ENCODE measurements at places on chromosomes 1 and 21.

DNA sequence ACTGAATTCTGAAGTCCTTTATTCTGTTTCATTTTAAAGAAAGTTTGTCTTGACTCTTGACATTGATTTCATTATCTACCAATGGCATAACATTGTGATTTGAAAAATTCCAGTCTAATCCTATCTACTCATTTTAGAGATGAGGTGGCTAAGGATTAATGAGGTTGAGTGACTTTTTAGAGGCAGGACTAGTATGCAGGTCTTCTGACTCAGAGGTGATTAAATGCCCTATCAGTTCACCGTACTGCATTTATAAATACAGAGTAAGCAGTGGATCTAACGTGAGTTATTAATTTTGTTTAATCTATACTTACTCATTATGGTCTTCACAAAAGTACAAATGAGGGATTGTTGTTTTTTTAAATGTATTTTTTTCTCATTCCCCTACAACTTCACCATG, 277.6 kb downstream of the PTBP2 start:
- DNase-seq, result no peak

- no peak for DNase-seq
Measured at GRCh38 chr21:43467785-43468184, 40.9 kb upstream of the SIK1 start.

- DNase-seq, result no peak
Measured at GRCh38 chr1:159964144-159964543, 10.1 kb upstream of the SLAMF9 start.

DNA sequence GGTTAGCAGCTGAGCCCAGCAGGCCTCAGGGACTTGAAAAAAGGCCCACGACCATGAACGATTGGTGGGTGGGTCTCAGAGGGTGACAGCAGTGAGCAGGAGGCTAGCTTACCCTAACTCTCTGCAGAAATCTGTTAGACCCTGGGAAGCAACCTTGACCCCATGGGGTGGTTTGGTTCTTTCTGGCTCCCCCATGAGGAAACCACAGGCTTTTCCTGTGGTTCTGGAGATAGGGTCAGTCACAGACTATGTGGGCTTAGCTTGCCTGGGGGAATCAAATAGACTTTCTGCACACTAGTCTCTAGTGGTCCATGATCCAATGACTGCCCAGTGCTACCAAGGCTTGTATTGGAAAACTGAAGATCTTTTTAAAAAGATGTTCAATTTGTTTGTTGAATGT, 118.1 kb downstream of the PLXNA2 start:
- DNase-seq, result no peak

GRCh38 chr1:220767312-220768125, 19.2 kb upstream of the MTARC1 start:
- no peak for DNase-seq

- DNase-seq, result no peak
Measured at GRCh38 chr1:55718758-55719671, 503.9 kb upstream of the USP24 start.

DNA sequence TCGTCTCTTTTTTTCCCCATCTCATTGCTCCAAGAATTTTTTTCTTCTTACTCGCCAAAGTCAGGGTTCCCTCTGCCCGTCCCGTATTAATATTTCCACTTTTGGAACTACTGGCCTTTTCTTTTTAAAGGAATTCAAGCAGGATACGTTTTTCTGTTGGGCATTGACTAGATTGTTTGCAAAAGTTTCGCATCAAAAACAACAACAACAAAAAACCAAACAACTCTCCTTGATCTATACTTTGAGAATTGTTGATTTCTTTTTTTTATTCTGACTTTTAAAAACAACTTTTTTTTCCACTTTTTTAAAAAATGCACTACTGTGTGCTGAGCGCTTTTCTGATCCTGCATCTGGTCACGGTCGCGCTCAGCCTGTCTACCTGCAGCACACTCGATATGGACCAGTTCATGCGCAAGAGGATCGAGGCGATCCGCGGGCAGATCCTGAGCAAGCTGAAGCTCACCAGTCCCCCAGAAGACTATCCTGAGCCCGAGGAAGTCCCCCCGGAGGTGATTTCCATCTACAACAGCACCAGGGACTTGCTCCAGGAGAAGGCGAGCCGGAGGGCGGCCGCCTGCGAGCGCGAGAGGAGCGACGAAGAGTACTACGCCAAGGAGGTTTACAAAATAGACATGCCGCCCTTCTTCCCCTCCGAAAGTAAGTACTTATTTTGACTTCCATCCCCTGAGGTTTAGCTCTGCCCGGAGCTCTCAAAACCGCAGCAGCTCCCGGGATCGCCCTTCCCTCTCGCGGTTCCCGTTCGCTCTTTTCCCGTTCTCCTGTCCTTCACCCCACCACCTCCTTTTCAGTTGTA, 1.5 kb downstream of the TGFB2 start:
- no peak for DNase-seq

DNA sequence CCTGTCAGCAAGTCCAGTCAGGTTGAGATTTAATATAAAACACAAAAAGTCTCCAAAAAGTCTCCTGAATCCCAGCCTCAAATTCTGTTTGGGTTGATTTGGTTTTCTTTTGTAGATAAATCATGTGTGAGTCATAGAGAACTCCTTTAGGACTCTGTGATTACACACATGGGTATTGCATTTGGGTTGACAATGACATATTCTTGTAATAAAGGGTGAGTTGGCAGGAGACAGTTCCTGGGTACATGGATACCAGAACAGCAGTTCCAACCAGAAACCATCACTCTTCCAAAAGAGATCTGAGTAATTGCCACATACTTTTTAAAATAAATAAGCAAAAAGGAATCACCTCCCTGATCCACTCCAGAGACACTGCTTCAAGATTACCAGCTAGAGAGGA, 8.9 kb downstream of the CR2 start:
- no peak for DNase-seq

DNA sequence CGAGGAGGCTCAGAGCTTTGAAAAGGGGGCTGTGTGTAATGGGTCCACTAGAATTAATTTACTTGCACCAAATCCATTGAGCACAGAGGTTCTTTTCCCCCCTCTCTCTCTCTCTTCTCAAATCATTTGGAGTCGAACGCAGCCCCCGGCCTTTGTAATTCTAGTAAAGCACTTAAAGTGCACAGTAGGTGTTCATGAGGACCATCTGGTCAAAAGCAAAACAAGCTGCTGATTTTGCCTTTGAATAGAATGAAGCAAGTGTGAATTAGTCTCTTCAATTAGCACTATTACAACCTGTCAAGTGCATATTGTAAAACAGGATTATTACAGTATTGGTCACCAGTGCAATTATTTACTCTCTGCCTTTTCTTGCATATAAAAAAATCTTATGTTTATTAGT, 259.9 kb downstream of the FAF1 start:
- no peak for DNase-seq

- DNase-seq, result no peak
Measured at GRCh38 chr1:41954533-41954944, 35.8 kb upstream of the HIVEP3 start.

DNA sequence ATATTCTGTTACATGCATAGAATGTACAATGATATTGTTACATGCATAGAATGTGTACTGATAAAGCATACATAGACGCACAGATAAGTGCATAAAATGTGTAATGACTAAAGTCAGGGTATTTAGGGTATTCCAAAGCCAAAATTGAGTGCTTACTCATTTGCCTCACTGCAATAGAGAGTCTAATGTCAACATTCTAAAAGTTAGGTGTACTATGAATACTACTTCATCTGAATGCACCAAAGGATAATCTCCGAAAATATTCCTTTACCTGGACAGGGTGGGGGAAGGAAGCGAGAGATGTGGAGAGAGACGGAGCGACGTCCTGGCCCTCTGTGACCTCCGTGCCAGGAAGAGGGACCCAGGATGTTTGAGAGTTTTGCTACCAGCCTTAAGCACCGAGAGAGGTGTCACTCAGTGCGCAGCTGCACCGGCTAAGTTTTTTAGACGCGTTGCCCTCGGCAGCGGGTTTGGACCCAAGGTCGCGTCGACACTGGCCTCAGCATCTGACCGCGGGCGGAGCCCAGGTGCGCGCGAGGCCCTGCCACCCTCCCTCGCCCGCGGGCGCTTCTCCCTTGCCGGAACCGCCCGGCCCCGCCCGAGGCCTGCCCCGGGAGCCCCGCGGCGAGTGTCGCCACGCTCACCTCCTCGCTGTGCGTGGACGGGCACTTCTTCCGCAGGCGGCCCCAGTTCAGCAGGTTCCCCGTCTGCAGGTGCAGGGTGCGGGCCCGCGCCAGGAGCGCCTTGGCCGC, 660 bp downstream of the GCLM start:
- DNase-seq, result peak; percentile 39

DNA sequence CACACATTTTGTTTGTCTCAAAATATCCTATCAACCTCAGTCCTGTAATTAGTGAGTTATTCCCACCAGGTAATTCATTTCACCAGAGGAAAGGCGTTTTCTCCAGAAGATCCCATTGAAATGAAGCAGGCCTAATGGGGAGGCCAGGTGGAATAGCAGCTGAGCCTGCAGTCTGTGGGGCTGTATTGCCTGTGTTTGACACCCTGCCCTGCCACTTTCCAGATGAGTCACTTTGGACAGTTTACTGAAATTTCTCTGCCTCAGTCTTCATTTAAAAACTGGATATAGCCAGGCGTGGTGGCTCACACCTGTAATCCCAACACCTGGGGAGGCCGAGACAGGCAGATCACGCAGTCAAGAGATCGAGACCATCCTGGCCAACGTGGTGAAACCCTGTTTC, 78.1 kb upstream of the PPP2R5A start:
- DNase-seq, result no peak

- peak; percentile 18 for DNase-seq
Measured at GRCh38 chr1:207051191-207051943, at the start of gene YOD1. Gene YOD1 (minus strand): TSS chr1:207051208. CDS start chr1:207051030, 178 bp downstream.

- DNase-seq, result no peak
Measured at GRCh38 chr1:39107341-39108290, 81.5 kb downstream of the NDUFS5 start.

GRCh38 chr1:51535006-51535592, 16.0 kb upstream of the EPS15 start:
- peak; percentile 58 for DNase-seq

- DNase-seq, result no peak
Measured at GRCh38 chr1:234515411-234515810, 36.4 kb upstream of the TARBP1 start.

- no peak for DNase-seq
Measured at GRCh38 chr21:21076491-21076890, 78.3 kb downstream of the NCAM2 start.

- DNase-seq, result no peak
Measured at GRCh38 chr21:45367402-45368351, 37.3 kb upstream of the COL18A1 start.

DNA sequence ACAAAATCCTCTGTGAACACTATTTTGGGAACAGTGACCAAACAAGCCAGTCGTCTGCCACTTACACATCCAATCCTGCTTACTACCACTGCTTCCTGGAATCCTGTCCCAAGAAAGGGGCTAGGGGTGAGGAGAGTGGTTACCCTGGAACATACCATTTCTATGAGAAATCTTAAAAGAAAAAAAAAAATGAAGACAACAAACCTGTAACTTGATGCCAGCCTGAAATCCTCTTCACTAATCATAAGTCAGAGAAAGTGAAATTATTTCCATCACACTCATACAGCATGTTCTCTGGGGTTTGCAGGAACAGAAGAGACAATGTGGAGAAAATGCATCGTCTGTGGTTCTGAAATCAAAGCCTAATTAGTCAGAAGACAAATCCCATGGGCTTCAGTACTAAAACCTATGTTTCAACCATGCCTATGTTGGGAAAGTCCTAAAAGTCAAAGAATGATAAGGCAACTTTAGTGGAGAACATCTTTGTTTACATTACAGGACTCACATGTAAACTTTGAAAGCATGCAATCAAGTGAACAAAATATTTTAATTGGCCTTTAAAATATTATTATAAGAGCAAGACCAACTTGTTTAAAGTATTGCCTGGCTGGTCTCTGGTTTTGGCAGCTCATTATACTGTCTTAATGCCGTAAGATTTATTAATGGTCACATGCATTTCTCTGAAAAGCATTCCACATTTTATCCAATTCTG, 220.7 kb downstream of the LTN1 start:
- no peak for DNase-seq

DNA sequence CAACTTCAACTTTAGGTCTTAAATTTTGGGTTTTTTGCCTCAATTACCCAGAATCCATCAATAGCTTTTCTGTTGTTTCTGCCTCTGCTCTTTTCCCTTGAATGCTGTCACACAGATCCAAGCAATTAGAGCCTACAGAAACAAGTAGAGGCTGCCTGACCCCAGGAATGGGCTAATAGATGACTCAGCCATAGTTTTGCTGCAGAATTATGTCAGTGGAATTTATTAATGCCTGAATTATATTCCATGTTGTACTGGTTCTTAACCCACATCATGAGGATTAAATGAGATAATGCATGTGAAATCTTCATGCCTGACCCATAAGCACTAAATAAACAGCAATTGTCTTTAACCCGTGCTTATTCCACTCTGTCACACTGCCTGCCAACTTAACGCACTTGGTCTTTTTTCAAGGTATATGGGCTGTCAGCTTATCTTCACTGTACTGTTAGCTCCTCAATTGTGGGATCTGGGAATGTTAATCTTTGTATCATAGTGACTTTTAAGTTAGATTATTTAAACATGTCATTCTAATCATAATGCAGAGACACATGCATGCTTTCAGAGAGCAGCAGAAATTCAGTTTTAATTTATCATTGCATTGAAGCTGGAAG, 213.3 kb downstream of the ROR1 start:
- DNase-seq, result no peak

DNA sequence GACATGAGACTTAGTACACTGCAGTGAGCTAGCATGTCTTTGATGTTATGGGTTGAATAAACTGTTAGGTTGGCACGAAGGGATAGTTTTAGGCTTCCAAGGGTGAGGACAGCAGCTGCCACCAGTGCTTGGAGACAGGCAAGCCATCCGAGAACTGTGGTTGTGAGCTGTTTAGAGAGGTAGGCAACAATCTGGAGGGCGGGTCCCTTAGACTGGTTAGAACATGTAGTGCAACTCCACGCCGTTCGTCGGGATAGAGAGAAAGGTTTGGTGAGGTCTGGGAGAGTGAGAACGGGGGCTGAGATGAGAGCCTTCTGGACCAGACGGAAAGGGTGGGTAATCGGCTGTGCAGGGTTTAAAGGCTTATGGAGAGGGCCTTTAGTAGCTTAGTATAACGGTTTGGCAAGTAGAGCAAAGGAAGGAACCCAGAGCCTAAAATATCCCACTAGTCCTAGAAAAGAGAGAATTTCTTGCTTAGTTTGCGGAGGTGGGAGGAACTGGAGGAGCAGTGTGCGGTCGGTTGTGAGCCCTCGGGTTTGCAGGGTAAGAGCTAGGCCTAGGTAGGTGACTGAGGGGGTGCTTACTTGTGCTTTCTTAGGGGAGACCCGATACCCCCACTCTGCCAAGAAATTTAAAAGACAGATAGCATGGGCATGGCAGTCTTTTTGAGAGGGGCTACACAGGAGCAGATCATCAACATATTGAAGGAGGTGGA, 72.8 kb downstream of the CNST start:
- DNase-seq, result no peak

GRCh38 chr1:59494145-59494833, 197.4 kb downstream of the FGGY start:
- no peak for DNase-seq

DNA sequence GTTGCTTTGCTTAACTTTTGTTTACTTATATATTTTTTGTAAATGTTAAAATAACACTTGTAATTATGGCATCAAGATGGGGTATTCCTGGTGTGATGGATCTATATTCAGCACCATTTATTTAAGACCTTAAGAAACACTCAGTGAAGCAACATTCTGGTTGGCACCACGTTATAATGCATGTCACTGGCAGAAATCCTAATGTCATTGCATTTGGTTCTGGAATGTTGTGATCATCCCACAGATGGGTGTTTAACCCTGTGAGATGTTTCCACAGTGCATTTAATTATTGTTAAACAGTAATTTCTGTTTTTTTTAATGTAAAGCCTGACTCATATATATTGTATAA, 116.5 kb downstream of the NOS1AP start:
- DNase-seq, result no peak

- DNase-seq, result no peak
Measured at GRCh38 chr1:46689897-46690296, 18.2 kb downstream of the TEX38 start.
